Nephron progenitor cell (in vitro differentiated cells): ENCODE measurements at places on chromosomes 1 and 21.

- no peaks in the 10 kb centered on the region for H3K36me3 ChIP-seq
- no peaks in the 10 kb centered on the region for H3K4me1 ChIP-seq
Observed at GRCh38 chr1:169576935-169577331, 9.3 kb downstream of the F5 start.

DNA sequence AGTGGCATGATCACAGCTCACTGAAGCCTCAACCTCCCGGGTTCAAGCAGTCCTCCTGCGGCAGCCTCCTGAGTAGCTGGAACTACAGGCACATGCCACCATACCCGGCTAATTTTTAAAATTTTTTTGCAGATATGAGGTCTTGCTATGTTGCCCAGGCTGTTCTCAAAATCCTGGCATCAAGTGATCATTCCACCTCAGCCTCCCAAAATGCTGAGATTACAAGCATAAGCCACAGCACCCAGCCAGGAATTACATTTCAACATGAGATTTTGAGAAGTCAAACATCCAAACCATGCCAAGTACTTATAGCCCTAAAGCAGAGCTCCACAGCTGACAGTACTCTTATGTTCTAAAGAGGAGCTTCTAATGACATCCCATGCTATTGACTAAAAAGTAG is 200.1 kb downstream of the FCRL5 start:
- H3K36me3 ChIP-seq: no peaks in the 10 kb centered on the region
- no peaks in the 10 kb centered on the region for H3K4me1 ChIP-seq
- DNase-seq: no peak
- H3K27me3 ChIP-seq: peaks cover 4% of the 10 kb centered on the region
- H3K4me3 ChIP-seq: no peak overlapping the region
- no peak overlapping the region for H3K27ac ChIP-seq

GRCh38 chr1:84436876-84437655 is 38.8 kb downstream of the DNASE2B start:
- no peaks in the 10 kb centered on the region for H3K27me3 ChIP-seq
- peaks cover 12% of the 10 kb centered on the region for H3K4me1 ChIP-seq
- H3K4me3 ChIP-seq: no peak overlapping the region
- no peak overlapping the region for H3K27ac ChIP-seq
- no peak for DNase-seq

GRCh38 chr1:62593825-62594394 is 3.4 kb upstream of the ANGPTL3 start:
- H3K4me3 ChIP-seq: no peak overlapping the region
- H3K27ac ChIP-seq: no peak overlapping the region
- no peak for DNase-seq
- peaks cover 32% of the 10 kb centered on the region for H3K36me3 ChIP-seq
- no peaks in the 10 kb centered on the region for H3K4me1 ChIP-seq

GRCh38 chr21:41357546-41357945 is 4.3 kb upstream of the MX2 start:
- H3K27ac ChIP-seq: no peak overlapping the region
- H3K4me3 ChIP-seq: no peak overlapping the region
- peaks cover 11% of the 10 kb centered on the region for H3K4me1 ChIP-seq

- no peak for DNase-seq
- peaks cover 9% of the 10 kb centered on the region for H3K27me3 ChIP-seq
- H3K4me1 ChIP-seq: peaks cover 55% of the 10 kb centered on the region
- H3K27ac ChIP-seq: no peak overlapping the region
- no peaks in the 10 kb centered on the region for H3K36me3 ChIP-seq
- no peak overlapping the region for H3K4me3 ChIP-seq
Observed at GRCh38 chr1:155007251-155007828, 4.7 kb downstream of the ZBTB7B start.

GRCh38 chr1:230215529-230215928 is 148.5 kb downstream of the GALNT2 start:
- peaks cover 20% of the 10 kb centered on the region for H3K36me3 ChIP-seq
- no peak for DNase-seq
- H3K27ac ChIP-seq: no peak overlapping the region
- no peaks in the 10 kb centered on the region for H3K27me3 ChIP-seq

DNA sequence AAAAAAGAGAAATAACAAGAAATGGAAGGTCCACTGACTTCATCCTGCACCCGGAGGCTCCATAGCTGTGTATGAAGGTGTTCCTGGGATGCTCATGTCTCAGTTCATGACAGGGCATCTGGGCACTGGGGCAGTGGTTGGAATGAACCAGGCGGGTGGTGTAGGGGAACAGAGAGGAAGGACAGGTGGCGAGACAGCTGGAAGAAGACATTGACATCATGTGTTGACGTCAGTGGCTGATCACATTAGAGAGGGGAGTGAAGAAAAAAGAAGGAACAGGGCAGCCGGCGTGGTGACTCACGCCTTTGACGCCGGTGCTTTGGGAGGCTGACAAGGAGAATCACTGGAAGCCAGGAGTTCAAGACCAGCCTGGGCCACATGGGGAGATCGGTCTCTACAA is 50.1 kb downstream of the HUNK start:
- peaks cover 49% of the 10 kb centered on the region for H3K4me1 ChIP-seq
- H3K27ac ChIP-seq: peak overlapping the region; percentile 34
- DNase-seq: no peak
- peaks cover 90% of the 10 kb centered on the region for H3K36me3 ChIP-seq
- H3K27me3 ChIP-seq: no peaks in the 10 kb centered on the region

DNA sequence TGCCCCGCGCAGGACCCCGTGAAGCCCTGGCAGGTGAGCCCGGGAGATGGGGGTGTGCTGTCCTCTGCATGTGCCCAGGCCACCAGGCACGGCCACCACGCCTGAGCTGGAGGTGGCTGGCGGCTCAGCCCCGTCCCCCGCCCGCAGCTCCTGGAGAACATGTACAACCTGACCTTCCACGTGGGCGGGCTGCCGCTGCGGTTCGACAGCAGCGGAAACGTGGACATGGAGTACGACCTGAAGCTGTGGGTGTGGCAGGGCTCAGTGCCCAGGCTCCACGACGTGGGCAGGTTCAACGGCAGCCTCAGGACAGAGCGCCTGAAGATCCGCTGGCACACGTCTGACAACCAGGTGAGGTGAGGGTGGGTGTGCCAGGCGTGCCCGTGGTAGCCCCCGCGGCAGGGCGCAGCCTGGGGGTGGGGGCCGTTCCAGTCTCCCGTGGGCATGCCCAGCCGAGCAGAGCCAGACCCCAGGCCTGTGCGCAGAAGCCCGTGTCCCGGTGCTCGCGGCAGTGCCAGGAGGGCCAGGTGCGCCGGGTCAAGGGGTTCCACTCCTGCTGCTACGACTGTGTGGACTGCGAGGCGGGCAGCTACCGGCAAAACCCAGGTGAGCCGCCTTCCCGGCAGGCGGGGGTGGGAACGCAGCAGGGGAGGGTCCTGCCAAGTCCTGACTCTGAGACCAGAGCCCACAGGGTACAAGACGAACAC is 1.8 kb downstream of the TAS1R3 start:
- peaks cover 4% of the 10 kb centered on the region for H3K36me3 ChIP-seq
- H3K27ac ChIP-seq: no peak overlapping the region
- DNase-seq: no peak
- peaks cover 4% of the 10 kb centered on the region for H3K4me1 ChIP-seq
- no peak overlapping the region for H3K4me3 ChIP-seq

GRCh38 chr1:186864296-186864695 is 35.5 kb downstream of the PLA2G4A start:
- DNase-seq: no peak
- no peak overlapping the region for H3K27ac ChIP-seq
- H3K4me1 ChIP-seq: no peaks in the 10 kb centered on the region
- no peaks in the 10 kb centered on the region for H3K36me3 ChIP-seq
- H3K4me3 ChIP-seq: no peak overlapping the region
- H3K27me3 ChIP-seq: no peaks in the 10 kb centered on the region

GRCh38 chr1:169892927-169893644 is 610 bp downstream of the SCYL3 start:
- no peak overlapping the region for H3K27ac ChIP-seq
- no peak for DNase-seq
- H3K4me3 ChIP-seq: peak overlapping the region; percentile 91
- H3K4me1 ChIP-seq: peaks cover 37% of the 10 kb centered on the region
- peaks cover 2% of the 10 kb centered on the region for H3K36me3 ChIP-seq

GRCh38 chr1:220955116-220955515 is 75.9 kb downstream of the HLX start:
- no peak overlapping the region for H3K27ac ChIP-seq
- H3K36me3 ChIP-seq: peaks cover 4% of the 10 kb centered on the region
- no peak overlapping the region for H3K4me3 ChIP-seq
- DNase-seq: no peak

- no peak within 1 kb of the TSS for H3K27ac ChIP-seq
- peaks cover 2% of the 10 kb centered on the region for H3K4me1 ChIP-seq
- DNase-seq: peak; percentile 89
- no peaks in the 10 kb centered on the region for H3K36me3 ChIP-seq
Observed at GRCh38 chr1:71047635-71048607, at the start of gene PTGER3. Gene PTGER3, minus strand, starts transcription at chr1:71047816. Its CDS starts 239 bp downstream, at chr1:71047577.

GRCh38 chr1:217564833-217565232 is 66.1 kb downstream of the GPATCH2 start:
- DNase-seq: no peak
- no peak overlapping the region for H3K27ac ChIP-seq
- H3K4me3 ChIP-seq: no peak overlapping the region
- peaks cover 5% of the 10 kb centered on the region for H3K36me3 ChIP-seq
- H3K4me1 ChIP-seq: no peaks in the 10 kb centered on the region
- H3K27me3 ChIP-seq: no peaks in the 10 kb centered on the region

DNA sequence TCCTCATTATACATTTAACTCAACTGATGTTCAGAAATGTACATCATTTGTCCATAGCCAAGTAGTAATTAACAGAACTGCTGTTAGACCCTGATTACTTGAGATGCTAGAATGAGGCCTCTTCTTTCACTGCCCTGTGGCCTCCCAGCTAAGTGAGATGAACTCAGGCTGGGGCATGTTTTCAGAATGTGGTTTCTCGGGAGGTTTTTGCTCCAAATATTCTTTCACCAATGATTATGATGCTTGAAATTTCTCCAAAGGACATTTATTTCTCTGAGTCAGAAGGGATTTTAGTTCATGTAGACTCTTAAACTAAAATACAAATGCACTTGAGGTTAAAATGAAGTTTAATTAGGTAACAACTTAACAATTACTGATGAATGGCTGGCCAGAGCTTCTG is 34.6 kb upstream of the ADAMTS5 start:
- no peak overlapping the region for H3K27ac ChIP-seq
- H3K4me1 ChIP-seq: no peaks in the 10 kb centered on the region
- DNase-seq: no peak
- H3K27me3 ChIP-seq: no peaks in the 10 kb centered on the region

DNA sequence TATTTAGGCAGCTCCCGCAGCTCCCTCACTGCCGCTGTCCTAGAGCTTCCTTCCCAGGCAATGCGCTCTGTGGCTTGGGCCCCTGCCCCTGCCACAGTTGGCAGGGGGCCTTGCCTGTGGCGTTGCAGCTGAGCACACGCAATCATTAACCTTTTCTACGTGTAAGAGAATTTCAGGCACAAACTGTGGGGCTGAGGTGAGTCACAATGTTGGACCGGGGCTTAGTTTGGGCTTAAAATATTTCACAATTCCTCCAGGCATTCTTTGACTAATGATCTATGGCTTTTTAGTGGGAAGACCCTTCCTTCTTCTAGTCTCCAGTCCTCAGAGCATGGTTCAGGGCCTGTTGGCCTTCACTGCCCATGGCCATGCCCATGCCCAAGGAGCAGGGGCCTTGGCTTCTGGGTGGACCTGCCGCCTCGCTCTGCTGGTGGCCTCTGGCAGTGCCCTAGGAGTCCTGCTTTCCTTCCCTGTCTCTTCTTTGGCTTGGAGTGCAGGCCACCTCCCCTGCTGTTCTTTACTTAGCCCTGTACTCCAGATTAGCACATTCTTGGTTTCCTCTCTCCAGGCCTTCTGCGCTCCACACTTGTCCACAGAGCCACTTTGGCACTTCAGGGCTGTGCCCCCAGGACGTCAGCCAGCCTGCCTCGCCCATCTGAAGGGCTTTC is 39.2 kb downstream of the MAPKAPK2 start:
- peaks cover 38% of the 10 kb centered on the region for H3K4me1 ChIP-seq
- H3K27ac ChIP-seq: peak overlapping the region; percentile 29

- peak; percentile 91 for DNase-seq
- no peak overlapping the region for H3K27ac ChIP-seq
- peak overlapping the region; percentile 72 for H3K4me3 ChIP-seq
- peaks cover 37% of the 10 kb centered on the region for H3K27me3 ChIP-seq
Observed at GRCh38 chr1:158177700-158178450, 2.8 kb upstream of the CD1D start.

DNA sequence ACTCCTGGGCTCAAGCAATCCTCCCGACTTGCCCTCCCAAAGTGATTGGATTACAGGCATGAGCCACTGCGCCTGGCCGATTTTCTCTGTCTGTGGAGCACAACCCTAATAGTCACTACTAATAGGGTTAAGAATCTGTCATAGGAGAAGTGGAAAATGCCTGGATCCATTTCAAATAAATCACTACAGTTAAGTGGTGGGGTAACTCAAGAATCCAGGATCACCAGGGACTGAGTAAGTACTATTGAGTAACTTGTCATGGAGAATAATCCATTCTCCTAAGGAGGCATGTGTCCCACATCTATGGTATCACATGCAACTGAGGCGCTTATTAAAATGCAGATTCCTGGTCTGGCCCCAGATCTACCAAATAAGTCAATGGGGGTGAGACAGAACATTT is 53.2 kb downstream of the OPTC start:
- peaks cover 33% of the 10 kb centered on the region for H3K4me1 ChIP-seq
- H3K36me3 ChIP-seq: no peaks in the 10 kb centered on the region
- H3K27ac ChIP-seq: no peak overlapping the region
- peaks cover 7% of the 10 kb centered on the region for H3K27me3 ChIP-seq
- no peak for DNase-seq

DNA sequence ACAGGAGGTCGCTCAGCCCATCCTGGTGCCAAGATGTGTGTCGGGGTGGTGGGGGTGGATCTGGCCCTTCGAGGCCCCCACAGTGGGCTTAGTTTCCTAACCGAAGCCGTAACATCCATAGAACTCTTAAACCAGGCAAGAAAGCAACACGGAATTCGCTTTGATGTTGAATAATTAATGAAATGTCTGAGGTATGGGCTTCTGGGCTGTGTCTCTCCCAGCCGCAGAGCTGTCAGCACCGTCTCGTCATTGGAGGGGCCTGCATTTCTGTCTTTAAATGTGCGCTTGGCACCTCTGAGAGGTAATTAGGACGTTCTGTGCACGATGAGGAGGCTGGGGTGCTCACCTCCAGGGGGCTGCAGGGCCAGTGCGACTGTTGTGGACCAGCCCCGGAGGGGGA is 13.3 kb upstream of the PLCH2 start:
- no peak overlapping the region for H3K27ac ChIP-seq
- DNase-seq: no peak
- H3K4me3 ChIP-seq: no peak overlapping the region
- H3K4me1 ChIP-seq: peaks cover 20% of the 10 kb centered on the region
- peaks cover 29% of the 10 kb centered on the region for H3K27me3 ChIP-seq

DNA sequence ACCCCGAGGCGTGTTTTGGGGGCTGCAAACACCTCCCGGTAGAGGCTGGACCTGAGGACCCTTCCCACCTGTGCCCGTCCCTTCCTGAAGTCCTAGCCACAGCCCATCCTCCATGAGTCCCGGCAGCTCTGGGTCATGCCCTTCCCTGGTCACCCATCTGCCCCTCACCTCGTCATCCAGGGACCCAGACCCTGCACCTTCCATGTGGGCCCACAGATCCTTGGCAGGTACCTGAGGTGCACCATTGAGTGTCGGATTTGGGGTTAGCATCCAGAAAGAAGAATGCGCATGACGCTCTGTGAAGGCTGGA is 6.8 kb downstream of the RNF187 start:
- no peak for DNase-seq
- H3K4me3 ChIP-seq: no peak overlapping the region
- no peak overlapping the region for H3K27ac ChIP-seq
- H3K36me3 ChIP-seq: peaks cover 69% of the 10 kb centered on the region
- H3K27me3 ChIP-seq: peaks cover 3% of the 10 kb centered on the region
- peaks cover 18% of the 10 kb centered on the region for H3K4me1 ChIP-seq

GRCh38 chr1:53562981-53563379 is 103.8 kb downstream of the DMRTB1 start:
- H3K27ac ChIP-seq: peak overlapping the region; percentile 73
- H3K4me3 ChIP-seq: no peak overlapping the region
- H3K27me3 ChIP-seq: peaks cover 14% of the 10 kb centered on the region
- H3K4me1 ChIP-seq: peaks cover 39% of the 10 kb centered on the region
- DNase-seq: no peak
- no peaks in the 10 kb centered on the region for H3K36me3 ChIP-seq
